ENCODE measurements at places on chromosomes 2 and 18.

DNA sequence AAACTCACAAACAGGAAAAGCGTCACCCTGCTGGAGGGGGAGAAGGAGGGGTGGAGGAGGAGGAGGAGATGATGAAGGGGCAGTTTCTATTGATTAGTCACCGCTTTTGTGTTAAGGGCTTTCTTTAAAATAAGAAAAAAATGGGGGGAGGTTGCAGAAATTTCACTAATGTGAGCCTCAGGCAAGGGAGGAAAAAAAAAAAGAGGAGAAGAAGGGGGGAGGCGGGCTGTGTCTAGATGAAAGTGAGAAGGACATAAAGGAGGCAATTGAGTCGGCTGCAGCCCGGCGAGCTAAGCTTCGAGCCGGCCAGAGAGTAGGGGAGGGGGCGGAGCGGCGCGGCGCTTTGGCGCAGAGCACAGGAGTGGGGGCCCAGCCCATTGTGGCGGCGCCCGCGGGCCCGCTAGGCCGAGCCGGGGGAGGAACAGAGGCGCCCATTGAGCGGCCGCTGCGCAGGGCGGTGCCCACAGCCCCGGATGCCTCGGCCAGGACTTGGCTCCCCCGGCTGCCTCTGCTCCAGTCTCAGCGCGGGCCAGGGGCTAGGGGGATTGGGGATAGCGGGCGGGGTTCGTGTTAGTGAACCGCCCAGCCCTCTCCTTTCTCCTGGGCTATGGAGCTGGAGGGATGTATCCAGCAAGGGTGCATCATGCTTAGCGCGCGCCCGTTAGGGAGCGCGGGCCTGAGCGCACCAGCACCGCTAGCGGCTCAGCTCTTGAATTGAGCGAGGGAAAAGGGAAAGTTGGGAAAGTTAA is 7.9 kb downstream of the PAX3 start:
- DNase-seq, result no peak

GRCh38 chr18:58527952-58528287 is 101.0 kb downstream of the ALPK2 start:
- no peak for DNase-seq

DNA sequence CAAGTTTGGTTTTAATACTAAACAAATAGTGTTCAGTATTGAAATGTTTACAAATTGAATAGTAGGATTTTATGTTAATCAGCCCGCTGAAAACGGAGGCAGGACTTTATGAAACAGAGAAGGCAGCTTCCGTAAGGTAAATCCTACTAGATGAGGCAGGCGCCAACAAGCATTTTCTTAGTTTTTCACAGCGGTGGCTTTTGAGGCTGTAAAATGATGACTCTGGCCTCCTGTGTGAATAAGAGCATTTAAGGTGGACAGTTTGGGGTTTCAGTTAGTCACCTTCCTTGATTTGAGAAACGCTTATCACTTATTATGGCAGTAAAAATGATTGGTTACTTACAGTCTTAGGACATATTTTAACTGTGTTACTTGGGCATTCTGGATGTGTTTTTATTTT is 212.9 kb downstream of the PTGR3 start:
- DNase-seq, result no peak

DNA sequence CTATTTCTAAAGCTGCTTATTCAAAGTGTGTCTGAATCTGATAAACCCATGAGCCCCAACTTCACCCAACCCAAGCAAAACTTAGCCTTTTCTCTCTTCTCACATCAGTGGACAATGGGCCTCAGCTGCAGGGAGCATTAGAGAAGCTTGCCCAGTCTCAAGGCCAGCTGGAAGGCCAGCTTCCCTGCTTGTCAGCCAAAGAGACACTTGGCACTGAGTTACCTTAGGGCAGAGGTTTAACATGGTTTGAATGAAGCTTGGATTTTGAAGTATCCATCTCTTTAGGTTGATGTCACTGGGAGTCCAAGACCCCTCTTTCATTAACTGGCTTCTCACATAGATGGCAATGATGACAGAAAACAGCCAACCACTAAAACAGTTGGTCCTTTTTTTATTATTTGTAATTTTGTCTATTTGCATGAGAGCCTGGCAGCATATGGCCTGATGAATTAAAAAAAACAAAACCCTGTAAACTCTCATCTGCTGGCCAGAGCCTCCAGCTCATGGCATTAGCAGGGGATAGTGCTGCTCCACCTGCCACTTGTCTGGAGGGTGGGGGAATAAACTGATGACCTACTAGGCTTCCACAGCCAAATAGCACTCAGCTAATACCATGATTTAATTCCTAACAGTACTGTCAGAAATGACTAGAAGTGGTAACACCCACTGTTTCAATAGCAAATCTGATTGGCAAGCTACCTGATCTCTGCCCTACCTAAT is 137.0 kb downstream of the UBE2E3 start:
- DNase-seq, result no peak

- DNase-seq, result no peak
Measured at GRCh38 chr2:171087547-171087946, 73.1 kb downstream of the TLK1 start.

DNA sequence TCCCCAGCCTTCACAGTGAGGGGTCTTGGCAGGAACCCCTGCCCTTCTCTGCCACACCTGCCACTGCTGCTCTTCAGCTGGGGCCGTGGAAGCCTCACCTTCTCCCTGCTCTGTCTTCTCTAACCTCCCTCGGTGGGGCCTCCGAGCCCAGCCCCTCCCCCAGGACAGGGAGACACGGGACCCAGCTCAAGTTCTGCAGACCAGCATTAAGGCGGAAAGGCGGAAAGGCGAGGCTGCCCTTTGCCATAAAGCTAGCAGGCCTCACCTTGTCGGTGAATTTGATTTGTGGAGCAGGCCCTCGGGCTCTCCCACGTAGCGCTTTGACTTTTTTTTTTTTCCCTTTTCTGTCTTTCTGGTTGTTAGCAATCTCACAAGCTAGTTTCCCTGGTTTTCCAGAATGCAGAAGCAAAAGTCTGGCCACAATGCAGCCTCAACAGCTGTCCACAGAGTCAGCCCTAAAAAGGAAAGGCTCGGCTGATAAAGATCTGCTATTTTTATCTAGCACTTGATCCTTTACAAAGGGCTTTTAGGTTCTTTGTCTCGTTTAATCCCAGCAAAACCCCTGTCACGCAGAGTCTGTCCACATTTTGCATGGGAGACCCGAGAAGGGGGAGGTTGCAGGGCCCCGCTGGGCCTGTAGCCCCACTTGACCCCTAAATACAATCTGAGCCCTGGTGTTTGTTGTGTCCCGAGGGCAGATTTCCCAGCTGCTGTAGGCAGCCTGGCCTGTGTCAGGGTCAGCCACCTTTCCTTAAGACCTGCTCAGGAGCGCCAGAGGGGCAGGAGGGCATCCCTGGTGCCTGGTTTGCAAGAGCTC is 6.0 kb downstream of the ITM2C start:
- DNase-seq, result no peak

All from HTR-8/SVneo (cell line).